CD4-positive, alpha-beta T cell treated with Interferon alpha-2 for 1 hour (primary cell): ENCODE measurements at places on chromosomes 12 and 14.
A peak's percentile ranks its signal among the peaks of the same experiment; 100 is the strongest.

- no peak for DNase-seq
These were observed 86.8 kb upstream of the TMEM132C start for GRCh38 chr12:128180166-128180565.

GRCh38 chr12:103273645-103274044 lies 222.1 kb downstream of the C12orf42 start:
- DNase-seq: no peak

DNA sequence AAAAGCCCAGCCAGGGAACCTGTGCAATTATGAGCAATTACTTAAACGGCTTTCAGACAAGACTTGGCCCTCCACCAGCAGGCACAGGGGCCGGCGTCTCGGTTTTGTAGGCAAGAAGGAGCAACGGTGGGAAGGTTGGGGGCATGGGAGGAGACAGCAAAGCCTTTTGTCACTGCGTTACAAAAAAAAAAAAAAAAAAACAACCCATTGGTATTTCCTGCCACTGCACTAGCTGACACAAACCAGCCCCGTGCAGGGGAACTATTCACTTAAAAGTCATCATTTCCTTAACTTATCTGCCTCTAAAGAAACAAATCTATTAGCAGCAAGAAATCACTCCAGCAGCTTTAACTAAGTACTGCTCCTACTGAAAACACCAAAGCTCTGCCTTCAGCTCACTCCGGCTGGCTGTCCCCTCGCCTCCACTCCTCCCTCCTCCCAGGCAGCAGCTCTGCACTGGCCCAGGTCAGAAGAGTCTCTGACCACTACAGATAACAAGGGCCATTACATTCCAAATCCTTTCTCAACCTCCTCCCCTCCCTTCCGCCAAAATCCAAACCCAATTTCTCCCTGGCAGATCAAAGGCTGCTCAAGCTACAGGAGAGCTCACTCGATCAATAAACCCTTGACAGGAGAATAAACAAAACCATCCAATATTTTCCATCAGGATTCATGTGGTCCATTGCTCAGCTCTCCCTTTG lies 105.2 kb upstream of the CDKN3 start:
- DNase-seq: no peak

DNA sequence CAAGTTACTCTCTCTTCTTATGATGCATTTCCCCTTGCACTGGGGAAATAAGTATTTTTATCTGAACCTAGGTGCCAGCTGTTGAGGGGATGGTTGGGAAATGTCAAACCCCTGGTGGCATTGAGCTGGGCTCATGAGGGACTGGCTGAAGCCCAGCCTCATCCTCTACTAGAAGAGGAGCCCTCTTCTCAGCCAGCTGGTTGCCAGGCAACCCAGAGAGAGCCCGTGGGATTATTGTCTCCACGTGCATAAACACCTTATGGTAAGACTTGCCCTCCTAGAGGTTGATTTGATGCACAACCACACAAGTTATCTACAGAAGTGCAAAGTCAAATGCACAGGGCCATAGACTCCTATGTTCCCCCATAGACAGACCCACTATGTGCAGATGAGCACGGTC lies 89.8 kb downstream of the WSCD2 start:
- DNase-seq: no peak

DNA sequence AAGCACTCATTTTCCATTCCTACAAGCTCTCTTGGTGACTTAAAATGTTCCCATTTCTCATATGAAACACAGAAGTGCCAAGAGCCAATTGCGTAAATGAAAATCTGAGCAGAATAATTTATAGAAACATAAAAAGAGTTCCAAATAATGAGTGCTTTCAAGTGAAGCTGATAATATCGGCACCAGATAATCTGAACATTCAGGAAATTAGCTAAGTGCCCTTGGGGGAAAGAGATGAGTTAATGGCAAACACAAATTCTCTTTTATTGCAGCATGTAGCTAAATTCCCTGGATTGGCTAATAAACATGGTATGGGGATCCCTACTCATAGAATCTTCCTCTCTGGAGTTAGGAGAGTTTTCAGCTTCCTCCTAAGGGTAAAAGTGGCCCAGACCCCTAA lies 46.7 kb downstream of the DAD1 start:
- no peak for DNase-seq

DNA sequence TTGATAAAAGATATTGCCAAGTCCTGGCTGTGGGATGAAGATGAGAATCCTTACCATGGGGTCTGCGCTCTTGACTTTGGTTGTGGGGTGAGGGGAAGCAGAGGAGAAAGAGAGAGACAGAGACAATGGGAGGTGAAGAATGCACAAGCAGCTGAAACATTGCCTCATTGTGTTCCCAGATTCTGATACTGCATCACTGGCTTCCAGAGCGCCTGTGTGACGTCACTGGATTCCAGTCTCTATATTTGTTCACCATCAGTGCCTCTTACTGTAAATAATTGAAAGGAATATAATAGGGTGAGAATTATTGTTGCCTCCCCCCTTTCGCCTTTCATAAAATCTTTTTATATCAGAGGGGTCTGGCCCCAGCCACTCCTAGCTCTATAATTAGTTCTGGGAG lies 188.9 kb upstream of the NTF3 start:
- DNase-seq: no peak

- DNase-seq: no peak
These were observed 31.7 kb downstream of the ETV6 start for GRCh38 chr12:11681207-11681606.

GRCh38 chr12:58029260-58029659 lies 87.9 kb downstream of the ATP23 start:
- no peak for DNase-seq

DNA sequence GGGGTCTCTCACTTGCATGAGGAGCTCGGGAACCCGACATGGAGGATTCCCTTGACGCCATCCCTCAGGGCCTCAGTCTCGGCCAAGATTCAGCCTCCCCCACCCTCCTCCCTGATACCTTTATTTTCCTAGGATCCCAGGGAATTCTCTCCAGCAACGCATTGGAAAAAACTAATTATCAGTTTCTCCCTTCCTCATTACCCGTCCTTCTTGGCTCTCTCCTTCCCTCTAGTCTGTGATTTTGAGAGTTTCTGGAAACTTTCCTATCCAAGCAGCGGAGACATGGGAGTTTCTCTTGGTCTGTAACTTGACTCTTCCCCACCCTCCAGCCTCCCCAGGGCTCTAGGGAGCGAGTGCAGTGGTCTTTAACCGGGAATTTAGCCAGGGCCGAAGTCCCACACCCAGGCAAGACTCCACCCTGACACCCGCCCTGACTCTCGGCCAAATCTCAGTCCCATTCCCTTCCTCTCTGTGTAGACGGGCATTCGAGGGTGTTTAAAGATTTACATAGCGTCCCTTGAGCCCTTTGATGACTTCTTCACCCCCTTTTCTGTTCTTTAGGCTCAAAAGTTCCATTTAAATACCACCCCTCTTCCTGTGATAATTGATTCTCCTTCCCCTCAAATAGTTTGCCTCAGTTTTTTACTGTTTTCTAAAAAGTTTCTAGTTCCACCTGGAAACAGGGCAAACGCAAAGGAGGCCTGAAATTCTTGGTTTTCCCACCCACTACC lies 6.7 kb downstream of the HOXC5 start:
- DNase-seq: no peak

GRCh38 chr12:97159377-97159776 lies 252.3 kb downstream of the NEDD1 start:
- no peak for DNase-seq

DNA sequence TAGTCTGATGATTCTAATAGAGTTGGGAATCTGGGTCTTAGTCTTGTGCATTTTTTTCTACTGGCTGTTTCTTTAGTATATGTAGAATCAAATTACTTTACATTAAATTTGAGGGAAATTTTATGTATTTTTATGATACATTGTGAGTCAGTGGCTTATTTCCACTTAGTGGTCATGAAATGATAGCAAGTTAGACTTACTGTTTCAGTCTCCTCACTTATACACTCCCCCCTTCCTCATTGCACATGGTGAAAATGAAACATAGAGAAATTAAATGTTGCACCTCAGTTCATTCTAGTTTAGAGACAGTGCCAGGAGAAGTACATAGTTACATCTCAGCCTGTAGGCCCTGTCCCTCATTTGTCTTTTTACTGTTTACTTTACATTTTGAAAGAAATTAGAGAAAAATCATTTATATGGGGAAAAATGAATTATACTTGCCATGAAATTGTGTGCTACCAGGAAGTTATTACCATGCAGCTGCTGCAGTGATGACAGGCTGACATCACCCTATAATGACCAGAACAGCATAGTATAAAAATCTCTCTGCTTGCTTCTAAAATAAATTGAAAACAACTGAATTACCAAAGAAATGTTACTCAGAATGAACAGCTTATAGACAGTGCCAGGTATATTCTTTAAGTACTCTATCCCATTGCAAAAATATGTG lies 113.2 kb downstream of the TRMT5 start:
- DNase-seq: no peak

GRCh38 chr12:89238593-89238992 lies 113.7 kb downstream of the DUSP6 start:
- DNase-seq: no peak

DNA sequence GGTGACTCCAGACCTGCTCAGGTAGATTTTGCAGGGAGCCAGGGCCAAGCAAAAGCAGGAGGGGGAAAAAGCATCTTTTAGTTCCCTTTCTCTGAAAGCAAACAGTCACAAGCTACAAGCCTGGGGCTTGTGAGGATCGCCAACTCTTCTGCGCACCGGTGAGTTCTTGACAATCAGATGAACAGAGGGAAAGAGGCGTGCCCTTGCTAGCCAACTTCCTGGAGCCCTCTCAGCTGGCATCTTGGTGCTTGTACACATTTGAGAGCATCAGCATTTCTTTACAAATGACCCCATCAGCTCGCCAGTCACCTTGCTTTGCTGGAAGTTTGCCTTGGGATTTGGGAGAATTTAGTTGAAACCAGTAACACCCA lies 55.5 kb downstream of the ZNF664 start:
- DNase-seq: no peak

DNA sequence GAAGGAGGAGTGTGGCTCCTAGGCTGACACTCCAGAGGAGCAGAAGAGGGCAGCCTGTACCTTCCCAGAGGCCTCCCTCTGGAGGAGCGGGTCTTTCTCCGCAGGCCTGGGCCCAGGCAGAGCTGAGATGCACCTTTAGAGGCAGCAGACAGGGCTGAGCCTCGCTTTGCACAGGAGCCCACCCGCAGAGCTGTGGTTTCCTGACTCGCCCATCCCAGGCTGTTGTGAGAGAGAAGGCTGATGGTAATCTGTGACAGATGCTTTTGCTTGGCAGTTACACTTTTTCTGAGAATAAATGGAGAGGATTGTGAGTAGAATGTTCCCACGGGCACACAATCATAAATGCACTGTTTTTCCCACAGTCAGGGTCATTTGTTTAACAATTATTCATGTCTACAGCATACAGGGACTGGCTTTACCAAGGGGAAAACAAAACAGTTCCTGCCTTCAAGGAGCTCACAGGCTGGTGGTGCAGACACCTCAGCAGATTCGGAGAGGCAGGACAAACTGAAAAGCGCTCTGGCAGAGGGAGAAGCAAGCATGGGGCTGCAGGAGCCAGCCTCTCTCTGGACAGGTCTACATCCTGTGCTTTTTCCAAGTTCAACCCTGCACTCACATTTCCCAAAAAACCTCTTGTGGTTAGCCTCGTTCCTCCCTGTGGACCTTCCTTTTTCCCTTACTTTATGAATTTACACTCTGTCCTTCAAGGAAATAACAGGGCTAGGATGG lies 13.9 kb downstream of the EVL start:
- DNase-seq: peak; percentile 87

DNA sequence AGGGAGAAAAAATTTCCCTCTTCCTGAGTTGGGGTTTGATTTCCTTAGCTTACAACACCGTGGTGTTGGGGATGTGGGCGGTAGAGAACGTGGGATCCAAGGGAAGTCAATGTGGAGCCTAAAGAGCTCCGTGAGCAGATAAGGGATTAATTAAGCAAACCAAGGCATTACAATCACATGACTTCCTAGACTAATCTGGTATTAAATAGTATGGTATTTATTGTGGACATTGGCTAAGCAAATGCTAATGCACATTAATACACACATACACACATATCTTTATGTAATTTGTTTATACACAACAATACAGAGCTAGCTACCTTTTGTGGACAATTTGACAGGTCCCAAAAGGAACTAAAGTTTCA lies 791 bp upstream of the RNF41 start:
- DNase-seq: no peak
